Bladder microvascular endothelial cell (primary cell): ENCODE measurements at places on chromosomes 6 and 20. TPM values are rescaled to one million over a fixed set of nuclear protein-coding genes. Genes with fewer than 3 reads are reported as not detected.

Gene SPDEF
- not detected in 2 replicates for total RNA-seq

Gene GRIK2
- under 0.01 and 0.13 TPM in 2 replicates for total RNA-seq

Gene TNF
- 0.13 TPM in 1 of 2 replicates, not detected in the other for total RNA-seq

Gene RIPPLY2
- total RNA-seq: 0.19 TPM in 1 of 2 replicates, not detected in the other

Gene VIP
- 0.16 and 1.3 TPM in 2 replicates for total RNA-seq
